NCI-H1930 (cell line): ENCODE measurements at places on chromosomes 1 and 21.

GRCh38 chr21:45465611-45466329, 60.8 kb downstream of the COL18A1 start:
- DNase-seq, result no peak

DNA sequence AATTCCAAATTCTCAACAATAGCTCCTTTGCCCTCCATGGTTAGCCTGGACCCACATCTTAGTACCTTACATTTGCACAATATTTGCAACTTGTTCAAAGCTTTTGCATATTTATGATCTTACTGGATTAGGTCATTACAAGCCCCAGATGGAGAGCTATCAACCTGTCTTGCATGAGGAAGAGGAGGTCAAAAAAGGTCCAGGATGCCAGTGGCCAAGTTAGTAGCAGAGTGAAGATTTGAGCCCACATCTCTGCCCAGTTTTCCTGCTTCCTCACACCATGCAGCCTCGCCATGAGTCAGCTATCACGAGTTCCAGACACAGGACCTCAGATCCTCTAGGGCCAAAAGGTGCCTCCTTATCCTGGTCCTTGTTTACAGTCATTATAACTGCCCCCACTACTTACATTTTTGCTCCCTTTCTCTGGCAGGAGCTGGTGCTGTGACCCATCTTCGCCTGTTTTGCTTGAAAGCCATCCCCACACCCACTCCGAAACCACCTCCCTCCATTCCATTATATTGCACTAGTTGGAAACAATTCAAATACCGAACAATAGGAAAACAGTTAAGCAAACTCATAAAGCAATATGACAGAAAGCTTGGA, 5.0 kb upstream of the AHCYL1 start:
- no peak for DNase-seq

- no peak for DNase-seq
Observed at GRCh38 chr1:14242123-14242522, 356.4 kb upstream of the KAZN start.

DNA sequence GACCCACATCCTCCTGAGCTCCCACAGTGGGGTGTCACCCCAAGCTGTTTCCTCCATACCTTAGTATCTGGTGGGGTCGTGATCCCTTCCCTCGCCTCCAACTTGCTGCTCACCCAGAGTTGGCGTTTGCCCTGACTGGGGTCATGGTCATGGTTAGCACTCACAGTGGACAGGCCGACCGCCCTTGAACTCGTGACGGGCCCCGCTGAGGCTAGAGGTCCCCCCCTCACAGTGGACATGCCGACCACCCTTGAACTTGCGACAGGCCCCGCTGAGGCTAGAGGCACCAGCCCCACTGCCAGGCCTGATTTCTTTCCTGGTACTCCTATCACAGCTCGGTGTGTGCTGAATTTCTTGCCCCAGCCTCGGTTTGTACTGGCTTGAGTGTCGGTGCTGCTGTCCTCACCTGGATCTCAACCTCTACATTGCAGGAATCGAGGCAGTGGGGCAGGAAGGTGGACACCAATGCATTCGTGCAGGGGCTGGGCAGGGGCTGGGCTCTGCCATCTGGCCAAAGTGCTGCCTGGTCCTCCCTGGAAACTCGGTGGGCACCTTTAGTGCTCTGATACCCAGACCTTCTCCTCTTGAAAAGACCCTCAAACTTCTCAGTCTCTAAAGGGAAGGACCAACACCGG, 37.5 kb upstream of the AJAP1 start:
- DNase-seq, result no peak

GRCh38 chr1:240691909-240692705, 80.2 kb upstream of the GREM2 start:
- DNase-seq, result peak; percentile 1
